LNCaP clone FGC (cell line): ENCODE measurements at places on chromosomes 1 and 21.

DNA sequence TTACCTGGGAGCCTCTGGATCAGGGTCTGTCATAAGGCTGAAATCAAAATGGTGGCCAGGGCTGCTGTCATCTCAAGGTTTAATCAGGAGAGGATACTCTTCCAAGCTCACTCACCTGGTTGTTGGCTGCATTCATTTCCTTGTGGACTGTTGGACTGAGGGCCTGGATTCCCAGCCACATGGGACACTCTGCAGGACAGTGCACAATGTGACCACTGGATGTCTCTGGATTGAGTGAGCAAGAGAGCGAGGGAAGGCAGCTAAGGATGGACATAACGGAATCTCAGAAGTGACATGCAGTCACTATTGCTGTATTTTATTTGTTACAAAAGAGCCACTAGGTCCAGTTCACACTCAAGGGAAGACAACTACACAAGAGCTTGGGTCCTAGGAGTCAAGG, 229.1 kb downstream of the S1PR1 start:
- DNase-seq, result no peak

- DNase-seq, result no peak
Observed at GRCh38 chr21:42258150-42258884, 39.4 kb downstream of the ABCG1 start.

DNA sequence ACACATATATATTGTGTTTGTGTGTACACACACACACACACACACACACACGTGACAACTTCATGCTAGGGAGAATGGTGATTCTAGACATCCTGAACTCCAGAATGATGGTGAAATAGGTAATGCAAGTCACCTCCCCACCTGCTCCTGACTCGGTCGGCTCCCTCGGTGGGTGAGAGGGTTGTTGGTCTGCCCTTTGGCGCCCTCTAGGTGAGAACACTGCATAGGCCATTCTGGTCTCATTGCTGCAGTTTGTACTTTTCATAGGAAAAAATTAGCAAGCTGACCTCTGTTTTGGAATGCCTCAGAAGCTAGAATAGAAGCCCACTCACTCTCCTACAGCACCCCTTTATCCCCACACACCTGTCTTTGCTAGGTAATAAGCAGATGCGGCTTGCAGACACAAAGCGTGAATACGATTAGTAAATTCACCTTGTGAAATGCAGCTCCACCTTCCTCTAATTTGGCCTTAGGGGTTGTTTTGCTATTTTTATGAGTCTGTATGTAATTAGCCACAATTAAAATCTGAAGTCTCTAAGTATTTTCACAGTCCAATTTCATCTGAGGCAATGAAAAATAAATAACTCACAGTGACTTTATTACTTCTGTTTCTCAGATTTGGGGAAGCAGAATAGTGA, 130.0 kb upstream of the KCNJ15 start:
- DNase-seq, result no peak

DNA sequence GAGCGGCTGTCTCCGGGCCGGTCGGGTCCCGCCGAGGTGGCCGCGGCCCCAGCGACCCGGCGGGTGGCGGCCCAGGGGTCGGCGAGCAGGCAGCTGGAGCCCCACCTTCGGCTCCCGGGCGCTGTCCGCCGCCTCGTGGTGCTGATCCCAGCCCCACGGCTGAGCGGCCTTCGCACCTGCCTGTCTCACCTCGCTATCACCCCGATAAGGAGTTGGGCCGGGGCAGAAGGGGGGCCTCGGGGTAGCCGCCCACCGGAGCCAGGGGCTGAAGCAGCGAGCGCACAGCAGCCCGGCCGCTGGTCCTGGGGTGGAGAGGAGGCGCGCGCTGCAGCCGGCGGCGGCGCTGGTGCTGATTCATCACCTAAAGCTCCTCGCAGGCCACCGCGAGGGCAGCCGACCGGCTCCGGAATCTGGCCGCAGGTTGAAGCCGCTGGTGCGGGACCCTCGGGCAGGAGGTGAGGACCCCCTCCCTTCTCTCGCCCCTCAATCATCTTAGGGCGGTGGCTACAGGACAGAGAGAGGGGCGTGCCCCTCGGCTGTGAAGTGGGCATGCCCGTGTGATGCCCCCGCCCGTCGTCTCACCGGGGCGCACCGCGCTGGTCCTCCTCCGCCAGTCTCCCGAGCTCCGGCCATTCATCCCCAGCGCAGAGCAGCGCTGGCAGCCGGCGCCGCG, 575 bp downstream of the TRIM67 start:
- DNase-seq, result no peak

DNA sequence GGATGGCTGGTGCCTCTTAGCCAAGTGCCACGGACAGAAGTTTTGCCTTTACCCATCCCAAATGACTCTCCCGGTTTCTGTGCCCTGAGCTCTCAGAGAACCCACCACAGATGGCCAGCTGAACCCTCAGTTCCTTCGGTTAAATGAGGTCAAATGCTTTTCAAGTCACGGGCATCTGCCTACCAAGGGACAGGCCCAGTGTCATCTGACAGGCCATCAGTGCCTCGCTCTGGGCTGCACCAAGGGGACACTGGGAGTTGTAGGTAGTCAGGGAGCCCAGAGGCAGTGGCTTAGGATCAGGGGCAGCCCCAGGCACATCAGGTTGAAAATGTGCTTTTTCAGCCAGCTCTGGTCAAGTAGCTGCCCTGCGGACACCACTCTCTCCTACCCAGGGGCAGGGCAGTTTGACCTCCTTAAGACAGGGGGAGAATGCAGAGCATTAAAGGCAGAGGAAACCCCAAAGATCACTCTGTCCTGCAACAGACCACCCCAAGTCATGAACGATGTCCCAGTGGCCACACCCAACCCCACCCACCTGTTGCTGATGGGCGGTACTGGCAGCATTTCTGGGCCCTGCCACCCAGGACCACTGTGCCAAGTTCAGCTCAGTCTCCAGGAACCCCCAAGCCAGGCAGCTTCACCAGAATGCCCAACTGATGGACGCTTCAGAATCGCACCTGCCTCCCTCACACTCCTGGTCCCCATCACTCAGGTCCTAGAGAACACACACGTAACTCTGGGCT, 60.7 kb downstream of the CASZ1 start:
- no peak for DNase-seq

DNA sequence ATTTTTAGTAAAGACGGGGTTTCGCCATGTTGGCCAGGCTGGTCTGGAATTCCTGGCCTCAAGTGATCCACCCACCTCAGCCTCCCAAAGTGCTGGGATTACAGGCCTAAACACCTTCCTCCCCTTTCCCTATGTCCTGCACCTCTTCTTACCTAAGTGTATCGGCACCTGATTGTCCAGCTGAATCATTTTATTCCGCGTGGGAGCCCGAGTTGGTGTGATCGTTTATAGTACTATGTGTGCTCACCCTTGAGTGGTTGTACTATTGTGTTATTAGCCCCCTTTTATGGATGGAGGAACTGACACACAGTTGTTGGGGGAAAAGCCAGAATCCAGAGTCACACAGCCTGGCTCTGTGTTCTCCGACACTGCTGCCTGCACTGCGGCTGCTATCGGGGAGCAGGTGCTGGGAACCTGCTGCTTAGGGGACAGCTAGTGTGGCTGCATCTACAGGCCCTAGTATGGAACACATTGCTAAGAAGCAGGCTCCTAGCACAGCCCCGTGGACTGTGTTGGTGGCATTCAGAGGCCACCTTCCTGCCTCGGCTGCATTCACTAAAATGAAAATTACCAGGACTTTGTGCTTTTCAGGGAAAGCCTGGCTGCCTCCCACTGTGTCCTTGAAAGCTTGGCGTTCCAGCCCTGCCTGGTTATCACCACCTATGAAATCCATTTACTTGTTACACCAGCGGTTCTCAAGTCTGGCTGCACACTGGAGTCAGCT, 21.6 kb downstream of the ENO1 start:
- no peak for DNase-seq

DNA sequence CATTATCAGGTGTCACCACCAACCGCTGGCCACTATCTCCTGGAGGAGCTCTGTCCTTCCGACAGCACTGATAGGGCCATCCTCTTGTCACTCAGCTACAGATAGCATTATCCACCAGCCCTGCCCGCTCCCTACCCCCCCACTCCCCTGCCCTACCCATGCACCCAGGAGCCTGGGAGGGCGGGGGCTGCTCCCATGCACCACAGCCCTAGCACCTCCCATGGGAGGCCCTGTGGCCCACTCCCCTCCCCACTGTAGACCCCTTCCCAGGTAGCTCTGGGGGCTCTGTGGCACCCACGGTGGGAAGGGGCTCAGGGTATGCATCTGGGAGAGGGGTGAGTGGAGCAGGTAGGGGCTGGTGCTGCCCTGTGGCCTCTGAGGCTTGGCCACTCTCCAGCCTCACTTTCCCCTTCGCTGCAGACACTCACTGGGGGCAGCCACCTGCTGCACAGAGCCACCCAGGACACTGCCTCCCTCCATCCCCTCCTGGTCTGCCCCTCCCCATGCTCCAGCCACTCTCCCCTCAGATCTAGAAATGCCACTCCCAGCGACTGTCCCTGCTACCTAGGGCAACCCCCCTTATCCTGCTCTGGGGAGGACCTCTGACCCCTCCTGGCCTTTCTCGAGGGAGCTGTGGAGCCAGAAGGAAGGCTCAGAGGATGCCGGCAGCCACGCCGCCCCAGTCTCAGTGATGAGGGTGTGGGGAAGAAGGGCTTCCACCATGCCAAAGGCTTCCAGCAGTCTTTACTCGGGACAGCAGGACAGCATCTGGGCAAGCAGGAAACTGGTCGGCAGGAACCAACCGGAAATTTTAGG, 58.5 kb downstream of the WNT9A start:
- DNase-seq, result no peak

GRCh38 chr1:146012703-146013558, 8.6 kb downstream of the HJV start:
- DNase-seq, result peak; percentile 83

DNA sequence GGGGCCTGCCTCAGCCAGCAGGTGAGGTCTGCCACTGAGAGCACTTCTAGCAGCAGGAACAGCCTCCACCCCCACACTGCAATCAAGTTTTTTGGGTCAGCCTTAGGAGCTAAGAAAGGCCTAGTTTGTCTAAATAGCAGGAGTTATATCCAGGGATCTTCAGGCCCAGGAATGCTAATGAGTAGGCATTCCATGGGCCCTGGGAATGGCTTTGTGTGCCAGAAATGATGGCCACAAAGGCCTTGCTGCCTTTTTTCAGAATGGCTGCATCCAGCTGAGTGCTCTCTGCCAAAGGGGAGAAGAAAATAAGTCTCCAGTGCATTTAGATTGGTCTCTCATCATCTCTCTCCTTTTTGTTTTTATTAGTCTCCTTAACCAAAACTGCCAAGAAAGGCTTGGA, 2.8 kb downstream of the MRTO4 start:
- DNase-seq, result no peak

- no peak for DNase-seq
Observed at GRCh38 chr21:42533963-42534355, 20.3 kb downstream of the SLC37A1 start.

DNA sequence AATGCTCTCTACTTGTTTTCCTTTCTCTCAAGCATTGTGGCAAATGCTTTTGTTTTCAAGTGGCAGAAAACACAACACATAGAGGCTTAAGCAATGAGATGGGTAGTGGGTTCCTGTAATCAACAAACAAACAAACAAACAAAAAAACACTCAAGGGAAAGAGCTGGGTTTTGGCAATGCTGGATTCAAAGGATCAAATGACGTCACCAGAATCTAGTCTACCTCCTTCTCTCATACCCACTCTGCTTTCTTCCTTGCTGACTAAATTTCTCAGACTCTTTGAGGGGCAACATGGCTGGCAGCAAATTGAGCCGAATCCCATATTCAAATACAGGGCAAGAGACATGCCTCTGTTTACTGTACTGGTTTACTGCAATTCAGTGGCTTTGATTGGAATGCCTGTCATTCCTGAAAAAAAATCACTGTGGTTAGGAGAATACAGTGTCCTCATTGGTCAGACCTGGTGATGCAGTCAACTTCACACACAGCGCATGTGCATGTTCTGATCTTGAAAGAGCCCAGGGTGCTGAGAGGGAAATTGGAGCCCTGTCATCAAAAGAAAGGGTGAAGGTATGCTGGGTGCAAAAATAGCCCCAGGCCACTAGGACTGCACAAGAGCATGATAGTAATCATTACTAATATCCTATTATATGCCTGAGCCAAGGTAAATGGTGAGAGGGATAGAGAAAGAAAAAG, 356.2 kb downstream of the KCTD3 start:
- DNase-seq, result no peak

DNA sequence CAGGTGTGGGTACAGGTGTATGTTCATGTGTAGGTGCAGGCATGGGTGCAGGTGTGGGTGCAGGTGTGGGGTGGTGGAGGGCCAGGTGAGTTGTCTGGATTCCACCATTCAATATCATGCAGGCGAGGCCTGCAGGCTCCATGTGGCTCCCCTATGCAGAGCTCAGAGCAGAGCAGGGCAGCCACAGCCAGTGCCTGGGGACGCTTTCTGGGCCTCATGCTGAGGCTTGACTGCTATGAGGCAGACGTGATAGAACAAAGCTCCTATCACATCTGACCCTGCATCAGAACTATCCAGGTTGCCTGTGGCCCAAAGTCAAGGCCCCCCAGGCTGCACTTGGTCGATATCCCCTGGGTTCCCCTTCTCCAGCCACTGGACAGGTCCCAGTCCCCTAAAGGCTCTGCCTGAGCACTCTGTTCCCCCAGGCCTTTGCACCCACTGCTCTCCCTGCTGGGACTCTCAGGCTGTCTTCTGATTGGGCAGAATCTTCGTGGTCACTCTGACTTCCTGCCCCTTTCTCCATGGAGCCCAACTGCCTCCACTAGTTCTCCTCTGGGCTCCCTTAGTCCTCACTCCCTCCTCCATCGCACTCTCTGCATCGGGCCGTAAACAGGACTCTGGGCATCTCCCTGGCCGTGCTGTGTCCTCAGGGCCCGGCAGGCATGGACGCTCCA, 78.6 kb upstream of the ACTL8 start:
- DNase-seq, result no peak

- DNase-seq, result no peak
Observed at GRCh38 chr21:46160907-46161632, 5.7 kb upstream of the FTCD start.

GRCh38 chr1:29162476-29163138, 19.1 kb downstream of the SRSF4 start:
- DNase-seq, result no peak

- no peak for DNase-seq
Observed at GRCh38 chr1:214124915-214125314, 137.1 kb downstream of the PROX1 start.

DNA sequence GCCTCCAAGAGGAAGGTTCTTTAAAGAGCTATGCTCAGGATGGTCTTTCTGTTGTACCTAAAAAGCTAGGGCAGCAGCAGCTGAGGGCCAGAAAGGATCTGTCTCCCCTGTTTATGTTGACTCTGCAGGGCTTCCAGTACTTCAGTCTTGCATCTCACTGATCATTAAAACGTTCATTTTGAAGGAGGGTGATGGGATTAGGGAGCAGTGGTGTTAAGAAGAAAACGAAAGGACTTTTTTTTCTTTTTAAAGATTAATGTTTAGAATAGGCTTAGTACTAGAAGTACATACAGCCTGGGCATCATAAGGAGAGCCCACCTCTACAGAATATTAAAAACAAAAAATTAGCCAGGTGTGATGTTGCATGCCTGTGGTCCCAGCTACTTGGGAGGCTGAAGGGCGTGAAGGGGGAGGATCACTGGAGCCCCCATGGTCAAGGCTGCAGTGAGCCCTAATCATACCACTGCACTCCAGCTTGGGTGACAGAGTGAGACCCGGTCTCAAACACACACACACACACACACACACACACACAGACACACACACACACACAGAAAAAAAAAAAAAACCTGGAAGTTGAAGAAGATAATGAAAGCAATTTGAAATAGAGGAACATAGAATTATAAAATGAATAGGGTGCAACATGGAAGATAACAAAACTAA, 2.9 kb downstream of the CR1L start:
- no peak for DNase-seq
